ENCODE measurements at places on chromosomes 6 and 20.
A peak's percentile ranks its signal among the peaks of the same experiment; 100 is the strongest.

DNA sequence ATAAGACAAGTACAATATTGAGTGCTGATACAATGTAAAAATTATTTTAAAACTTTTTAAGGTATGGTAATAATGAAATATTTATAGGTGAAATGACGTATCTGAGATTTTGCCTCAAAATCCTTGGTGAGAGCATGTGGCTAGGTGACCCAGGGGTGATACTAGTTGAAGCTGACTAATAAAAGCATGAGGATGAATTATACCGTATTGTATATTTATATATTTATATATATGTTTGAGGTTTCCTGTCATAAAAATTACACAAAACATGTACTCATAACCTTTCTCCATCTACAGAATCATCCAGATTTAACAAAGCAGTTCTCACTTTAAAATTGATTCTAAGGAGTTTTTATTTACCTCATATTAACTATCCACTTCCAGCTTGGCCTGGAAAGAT, 358.1 kb downstream of the CDKAL1 start:
- no peak for DNase-seq

DNA sequence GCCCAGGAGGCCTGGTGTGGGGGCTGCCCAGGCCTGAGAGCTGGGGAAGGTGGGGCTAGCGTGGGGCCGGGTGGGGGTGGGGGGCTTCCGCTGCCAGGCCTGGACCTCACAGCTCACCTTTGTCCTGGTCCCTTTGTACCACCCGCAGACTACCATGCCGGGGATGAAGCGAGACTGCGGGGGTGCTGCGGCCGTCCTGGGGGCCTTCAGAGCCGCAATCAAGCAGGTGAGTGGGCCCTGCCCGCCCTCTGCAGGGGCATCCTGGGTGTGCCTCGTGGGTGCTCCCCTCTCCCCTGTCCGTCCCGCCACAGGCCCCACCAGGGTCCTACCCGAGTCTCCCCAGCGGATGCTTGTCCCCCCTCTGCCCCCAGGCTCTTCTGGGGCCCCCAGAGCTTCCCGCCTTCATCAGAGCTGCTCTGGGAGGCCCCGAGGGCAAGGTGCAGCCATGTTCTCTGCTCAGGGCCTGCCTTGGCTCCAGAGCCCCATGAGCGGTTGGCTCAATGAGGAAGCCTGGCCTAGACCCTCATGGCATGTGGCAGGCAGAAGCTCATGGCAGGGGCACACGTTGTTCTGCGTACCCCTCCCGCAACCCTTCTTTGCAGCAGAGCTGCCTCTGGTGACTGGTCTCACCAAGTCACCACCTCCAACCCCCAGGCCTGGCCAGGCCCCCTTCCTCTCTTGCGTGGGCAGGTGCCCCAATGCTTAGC, 14.5 kb downstream of the NPEPL1 start:
- no peak for DNase-seq

DNA sequence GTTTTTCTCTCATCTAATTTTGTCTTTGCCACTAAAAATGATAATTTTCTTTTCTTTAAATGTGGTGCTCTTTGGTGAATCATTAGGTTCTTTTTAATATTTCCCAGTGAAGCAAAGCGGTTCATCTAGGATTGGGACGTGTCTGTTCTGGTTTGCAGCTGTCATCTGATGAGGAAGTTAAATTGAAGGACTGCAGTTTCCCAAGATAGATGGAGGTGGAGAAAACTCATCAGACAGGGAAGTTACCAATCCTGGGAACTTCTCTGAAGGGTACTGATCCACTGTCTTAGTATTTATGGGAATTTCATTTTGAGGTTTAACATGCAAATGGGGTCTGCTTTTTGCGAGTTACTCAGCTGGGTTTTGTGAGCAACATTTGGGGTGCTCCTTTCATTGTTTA, 2.4 kb upstream of the AARS2 start:
- no peak for DNase-seq

GRCh38 chr6:106084106-106084988, 1.8 kb upstream of the PRDM1 start:
- DNase-seq: peak; percentile 84

DNA sequence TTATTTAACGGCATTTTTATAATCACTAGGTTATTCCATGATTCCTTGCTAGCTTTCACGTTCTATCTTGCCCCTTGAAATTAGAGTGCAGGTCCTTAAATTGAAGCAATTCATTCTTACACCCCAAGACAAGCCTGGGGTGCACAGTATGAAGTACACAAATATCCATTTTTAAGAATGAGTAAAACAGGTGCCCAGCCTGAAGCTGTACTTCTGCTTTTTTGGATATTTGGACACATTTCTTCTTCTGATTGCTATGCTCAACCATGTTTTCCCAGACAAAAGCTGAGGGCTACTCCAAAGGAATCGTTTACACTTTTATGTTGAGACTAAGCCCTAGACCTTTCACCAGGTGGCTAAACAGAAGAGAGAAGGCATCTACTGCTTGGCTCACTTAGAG, 7.9 kb upstream of the TAGAP start:
- DNase-seq: no peak

- no peak for DNase-seq
Observed at GRCh38 chr6:44918671-44919296, 409.3 kb upstream of the RUNX2 start.

Measured in NCI-H1105 (cell line).